ENCODE measurements at places on chromosomes 16 and 17.
A peak's percentile ranks its signal among the peaks of the same experiment; 100 is the strongest.

DNA sequence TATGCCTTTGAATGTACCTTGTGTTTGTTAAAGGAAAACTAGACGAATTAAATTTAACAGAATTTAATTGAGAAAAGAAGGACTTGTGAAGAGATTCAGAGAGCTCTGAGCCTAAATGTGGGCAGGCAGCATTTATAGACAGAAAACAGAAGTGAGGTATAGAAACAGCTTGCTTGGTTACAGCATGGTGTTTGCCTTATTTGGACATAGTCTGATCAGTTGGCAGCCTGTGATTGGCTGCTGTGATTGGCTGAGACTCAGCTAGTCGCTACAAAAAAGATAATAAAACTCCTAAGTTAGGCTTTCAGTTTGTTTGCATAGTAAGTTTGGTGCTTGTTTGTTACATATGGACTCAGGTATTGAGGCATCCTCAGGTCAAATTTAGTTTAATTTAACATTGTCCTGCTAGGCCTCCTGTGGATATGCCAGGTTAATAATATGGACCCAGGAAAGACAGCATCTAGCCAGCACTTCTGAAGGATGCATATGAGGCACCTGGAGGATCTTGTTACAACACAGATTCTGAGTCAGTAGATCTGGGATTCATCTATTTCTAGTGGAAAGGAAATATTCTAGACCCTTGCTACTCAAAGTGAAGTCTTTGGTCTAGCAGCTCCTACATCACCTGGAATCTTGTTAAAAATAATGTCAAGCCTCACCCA lies 43.4 kb downstream of the SLFN5 start:
- peak; percentile 42 for DNase-seq

- DNase-seq, result no peak
These were observed 5.5 kb upstream of the SRCIN1 start for GRCh38 chr17:38611070-38611786.

DNA sequence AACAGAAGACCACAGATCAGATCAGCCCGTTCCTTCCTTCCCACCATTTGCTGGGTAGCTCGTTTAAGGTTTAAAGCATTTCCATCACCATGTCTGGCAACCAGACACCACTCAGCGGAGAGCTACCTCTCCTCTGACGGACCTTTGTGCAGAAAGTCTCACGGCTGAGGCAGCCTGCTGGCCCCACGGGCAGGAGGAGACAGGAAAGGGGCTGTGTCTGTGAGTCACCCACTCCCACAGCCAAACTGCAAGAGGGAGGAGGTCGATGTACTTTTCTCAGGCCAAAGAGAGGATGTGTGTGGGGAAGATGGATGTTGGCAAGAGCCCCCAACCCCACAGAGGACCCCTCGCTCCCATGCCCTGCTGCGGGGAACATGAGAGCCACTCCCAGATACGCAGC lies 92.1 kb downstream of the ZNF423 start:
- DNase-seq, result no peak

DNA sequence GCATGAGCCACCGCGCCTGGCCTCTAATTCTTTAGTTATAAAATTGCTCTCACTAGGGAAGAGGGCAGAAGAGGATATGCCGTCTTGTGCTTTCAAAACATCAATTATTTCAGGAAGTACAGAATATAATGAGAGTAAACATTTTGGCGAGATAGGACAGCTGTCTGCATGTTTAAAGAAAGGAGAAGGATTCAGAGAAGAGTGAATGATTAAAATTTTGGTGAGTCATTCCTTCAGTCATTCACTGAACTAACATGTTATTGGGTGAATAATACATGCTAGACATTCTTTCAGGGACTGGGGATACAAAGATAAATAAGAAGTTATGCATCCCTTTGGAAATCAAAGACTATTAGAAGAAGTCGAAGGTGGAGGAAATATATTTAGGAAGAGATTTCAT lies 590.3 kb upstream of the GOT2 start:
- peak; percentile 3 for DNase-seq

DNA sequence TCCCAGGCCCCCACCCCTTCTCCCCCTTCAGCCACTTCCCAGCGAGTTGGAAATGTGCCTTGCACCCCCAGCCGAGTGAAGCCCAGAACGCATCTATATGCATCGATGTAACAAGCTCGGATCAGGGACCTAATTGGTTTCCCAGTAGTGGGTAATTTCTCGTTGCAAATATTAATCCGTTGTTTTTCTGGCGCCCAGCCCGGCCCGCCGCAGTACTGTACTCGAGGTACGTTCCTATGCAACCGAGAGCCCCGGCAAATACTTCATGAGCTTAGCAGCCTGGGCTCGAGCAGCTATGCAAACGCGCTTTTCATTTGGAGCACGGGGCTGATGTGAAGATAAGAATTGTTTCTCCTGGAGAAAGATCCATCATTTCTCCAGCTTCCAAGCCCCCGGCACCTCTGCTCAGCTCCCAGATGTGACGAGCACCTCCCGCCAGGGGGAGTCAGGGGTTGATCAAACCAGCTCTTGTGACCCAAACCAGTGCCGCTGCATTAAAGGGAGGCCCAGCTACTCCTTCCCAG lies 229.8 kb downstream of the KATNIP start:
- DNase-seq, result peak; percentile 83

GRCh38 chr16:35252356-35252936 lies 1793.0 kb downstream of the TP53TG3F start:
- DNase-seq, result peak; percentile 7

GRCh38 chr17:15087946-15088345 lies 177.2 kb downstream of the PMP22 start:
- DNase-seq, result no peak

- no peak for DNase-seq
These were observed 13.1 kb downstream of the RAPGEFL1 start for GRCh38 chr17:40190197-40191021.

- no peak for DNase-seq
These were observed 46.0 kb downstream of the YPEL2 start for GRCh38 chr17:59377410-59377809.

DNA sequence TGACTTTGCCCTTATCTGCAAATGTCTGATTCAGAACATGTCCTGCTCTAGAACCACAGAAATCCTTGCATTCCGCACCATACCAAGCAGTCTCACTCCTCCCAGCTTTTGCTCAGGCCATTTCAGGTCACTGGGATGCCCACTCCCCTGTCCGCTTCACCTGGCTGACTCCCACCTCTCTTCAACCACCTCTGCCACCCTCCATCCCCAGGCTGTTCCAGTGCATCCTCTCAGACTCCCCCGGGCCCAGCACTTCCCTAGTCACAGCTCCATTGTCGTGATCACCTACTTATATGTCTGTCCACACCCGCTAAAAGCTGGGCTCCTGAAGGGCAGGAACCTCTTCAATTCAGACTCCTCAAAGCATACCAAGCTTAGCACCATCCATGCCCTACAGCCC lies 58.4 kb upstream of the CDH5 start:
- DNase-seq, result no peak

DNA sequence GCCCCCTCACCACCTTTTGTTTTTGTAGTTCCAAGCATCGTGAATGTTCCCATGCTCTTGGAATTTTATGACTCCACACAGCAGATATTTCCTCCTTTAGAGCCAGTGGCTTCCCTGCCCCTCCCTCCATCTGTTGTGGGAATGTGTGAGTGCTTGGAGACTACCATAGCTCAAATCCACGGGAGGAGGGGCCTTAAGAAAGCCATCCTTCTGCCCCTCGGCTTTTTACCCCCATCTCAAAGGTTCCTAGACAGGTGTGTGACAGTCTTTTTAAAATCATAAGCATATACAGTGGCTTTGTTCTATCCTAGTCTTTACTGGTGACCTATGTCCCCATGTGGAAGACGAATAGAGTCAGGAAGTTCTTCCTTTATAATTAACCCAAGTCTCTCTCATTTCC lies 47.2 kb downstream of the YPEL2 start:
- peak; percentile 89 for DNase-seq
